NCI-H774 (cell line): ENCODE measurements at places on chromosomes 16 and 17.

DNA sequence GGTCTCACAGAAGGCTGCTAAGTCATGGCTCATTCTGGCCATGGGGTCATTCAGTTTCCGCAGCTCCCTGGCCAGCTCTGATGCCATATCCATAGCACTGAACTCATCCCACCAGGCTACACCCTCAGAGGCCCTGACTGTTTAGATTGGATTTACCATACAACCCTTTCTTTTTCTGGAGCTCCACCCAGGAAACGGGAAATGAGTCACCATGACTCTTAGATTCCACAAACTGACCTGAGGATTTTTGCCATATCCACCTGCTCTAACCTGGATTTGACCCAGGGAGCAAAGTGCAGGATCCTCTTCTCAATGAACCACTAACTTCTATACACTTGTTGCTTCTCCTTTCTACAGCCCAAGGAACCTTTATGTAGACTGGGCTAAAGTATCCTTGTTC, 20.3 kb upstream of the CALB2 start:
- DNase-seq, result no peak

DNA sequence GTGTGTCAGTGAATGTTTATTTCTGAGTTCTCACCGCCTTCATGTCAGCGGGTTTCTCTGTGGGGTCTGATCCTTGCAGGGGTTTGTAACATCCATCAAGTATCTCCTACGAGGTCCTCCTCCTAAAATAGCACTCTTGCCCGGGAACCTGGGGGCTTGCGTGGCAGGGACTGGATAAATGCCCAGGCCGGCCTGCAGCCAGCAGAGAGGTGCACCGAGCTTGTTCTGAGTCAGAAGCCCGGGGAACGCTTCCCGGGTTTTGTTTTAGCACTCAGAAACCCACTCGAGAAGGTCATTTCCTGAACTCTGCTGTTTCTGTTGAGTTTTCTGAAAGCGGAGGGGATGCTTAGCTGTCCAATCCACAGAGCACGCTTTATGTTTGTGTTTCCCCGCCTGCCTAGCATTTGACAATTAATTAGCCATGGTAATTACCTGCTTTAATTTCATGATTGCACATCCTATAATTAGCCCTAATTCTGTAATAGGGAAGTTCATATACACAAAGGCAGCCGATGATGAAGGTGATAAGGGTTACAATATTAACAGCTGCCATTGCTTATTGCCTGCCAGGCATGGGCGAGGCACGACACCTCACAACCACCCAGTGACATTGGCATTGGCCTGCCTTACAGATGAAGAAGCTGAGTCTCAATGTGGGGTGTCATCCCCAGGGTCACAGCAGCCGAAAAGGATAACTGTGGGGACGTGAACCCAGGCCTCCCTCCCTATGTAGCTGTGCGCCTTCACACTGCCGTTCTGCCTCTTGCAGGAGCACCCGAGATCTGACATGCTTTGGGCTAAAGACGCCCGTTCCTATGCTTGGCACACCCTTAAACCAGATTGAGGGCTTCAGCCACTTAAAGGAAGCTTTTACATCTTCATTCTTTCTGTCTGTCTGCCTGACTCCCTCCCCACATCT, 333.1 kb downstream of the CPPED1 start:
- DNase-seq, result no peak

- no peak for DNase-seq
Observed at GRCh38 chr17:60613325-60613724, 13.3 kb downstream of the PPM1D start.

- DNase-seq, result no peak
Observed at GRCh38 chr16:6047325-6047724, 949.7 kb upstream of the EEF2KMT start.

GRCh38 chr17:75346906-75347305, 57.7 kb upstream of the SLC25A19 start:
- no peak for DNase-seq

DNA sequence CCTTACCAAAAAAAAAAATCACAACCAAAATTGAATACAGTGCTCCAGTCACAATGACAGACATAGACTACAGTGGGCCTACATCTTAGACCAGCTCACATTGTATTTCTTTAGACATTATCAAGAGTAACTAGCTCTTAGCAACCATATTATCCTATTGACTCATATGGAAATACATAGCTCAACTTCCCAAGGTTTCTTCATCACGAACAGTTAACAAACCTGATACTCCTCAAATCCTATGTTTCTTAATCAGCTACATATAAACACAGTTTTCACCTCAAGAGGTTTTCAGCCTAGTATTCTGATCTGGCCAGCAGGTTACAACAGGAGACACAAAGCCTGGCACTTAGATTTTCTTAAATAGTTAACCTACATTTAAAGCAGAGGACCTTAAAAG, 29.7 kb downstream of the CMC2 start:
- DNase-seq, result no peak

GRCh38 chr17:56676810-56677209, 83.3 kb downstream of the NOG start:
- DNase-seq, result no peak

DNA sequence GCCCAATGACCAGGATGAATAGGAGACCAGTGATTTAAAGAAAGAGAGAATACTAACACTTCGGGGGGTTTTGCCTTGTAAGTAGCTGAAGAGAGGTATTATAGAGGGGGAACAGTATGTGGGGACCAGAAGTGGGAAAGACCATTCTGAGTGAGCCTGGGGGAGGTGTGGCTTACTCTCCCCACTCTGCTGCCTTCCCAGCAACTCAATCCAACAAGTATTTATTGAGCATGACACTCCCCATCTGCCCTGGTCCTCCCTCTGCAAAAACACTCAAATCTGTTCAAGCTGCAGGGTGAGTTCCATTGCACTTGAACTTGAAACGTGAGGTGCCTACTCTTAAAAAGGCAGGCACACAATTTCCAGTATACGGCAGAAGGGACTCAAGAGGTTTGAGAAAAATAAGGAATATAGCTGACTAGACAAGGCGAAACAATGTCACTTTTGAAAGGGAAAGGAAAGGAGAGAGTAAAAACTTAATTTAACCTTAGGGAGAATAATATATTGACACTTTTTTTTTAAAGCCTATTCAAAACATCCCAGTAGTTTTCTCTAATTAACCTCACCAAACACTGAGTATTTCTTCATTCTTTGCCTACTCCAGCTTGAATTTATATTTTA, 8.2 kb downstream of the FAM117A start:
- DNase-seq, result no peak

DNA sequence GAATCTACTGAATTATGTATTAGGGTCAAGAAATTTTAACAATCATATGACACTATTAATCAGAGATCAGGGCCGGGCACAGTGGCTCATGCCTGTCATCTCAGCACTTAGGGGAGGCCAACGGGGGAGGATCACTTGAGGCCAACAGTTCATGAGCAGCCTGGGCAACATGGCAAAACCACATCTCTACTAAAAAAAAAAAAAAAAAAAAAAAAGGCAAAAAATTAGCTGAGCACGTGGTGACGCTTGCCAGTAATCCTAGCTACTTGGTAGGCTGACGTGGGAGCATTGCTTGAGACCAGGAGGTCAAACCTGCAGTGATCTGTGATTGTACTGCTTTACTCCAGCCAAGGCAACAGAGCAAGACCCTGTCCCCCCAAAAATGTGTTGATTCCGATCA, 52.5 kb upstream of the CLEC3A start:
- DNase-seq, result no peak

DNA sequence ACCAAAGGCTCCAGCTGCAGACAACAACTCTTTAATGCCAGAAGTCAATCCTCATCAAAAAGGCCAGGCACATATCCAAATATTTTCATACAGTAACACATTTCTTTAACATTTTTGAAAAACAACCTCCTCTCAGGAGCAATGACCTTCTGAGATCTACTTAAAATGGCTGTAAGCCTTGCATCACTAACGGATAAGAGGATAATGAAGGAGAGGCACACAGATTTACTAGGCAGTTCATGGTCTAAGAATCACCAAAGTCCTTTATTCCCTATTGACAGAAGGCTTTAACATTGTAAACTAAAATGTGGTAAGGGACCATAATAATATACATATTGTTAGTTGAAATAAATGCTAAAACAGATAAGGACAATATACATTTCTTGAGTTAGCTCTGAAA, 114.7 kb downstream of the USP32 start:
- no peak for DNase-seq

DNA sequence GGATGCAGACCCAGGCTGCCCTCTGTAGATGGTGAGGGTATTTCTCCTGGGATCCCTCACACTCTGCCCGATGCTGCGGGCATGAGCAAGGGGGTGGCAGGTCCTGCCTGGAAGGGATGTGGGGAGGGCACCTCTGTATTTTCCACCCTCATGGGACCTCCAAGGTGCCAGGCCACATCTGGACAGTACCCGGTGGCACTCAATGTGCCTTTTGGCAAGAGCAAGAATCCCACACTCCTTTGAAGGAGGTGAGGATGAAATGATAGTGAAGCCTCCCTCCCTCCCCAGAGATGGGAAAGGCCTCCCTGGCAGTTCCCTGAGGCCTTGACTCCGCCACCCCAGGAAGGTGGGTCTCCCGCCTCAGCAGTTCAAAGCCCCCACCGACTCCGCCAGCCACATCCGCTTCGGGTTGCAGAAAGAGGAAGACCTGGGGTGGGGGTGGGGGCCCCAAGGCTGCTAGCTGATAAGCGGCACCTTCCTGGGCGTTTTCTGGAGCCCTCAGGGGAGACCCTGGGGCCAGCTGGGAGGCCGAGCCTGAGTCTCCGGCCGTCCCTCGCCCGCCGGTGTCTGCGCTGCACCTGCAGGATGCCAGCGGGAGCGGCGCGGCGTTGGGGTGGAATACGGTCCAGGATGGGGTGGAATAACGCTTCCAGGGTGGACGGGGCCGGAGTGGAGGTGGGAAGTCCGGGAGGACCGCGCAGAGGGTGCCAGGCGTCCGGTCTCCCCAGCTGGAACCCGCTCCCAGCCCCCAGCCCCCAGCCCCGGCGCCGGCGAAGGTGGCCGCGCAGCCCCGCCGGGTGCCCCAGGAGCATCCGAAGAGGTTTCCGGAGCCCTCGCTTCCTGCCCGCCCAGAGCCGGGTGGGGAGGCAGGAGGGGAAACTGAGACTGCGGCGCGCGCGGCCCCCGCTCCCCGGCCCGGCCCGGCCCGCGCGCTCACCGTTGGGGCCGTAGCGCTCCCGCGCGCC, 718 bp downstream of the ATP2A3 start:
- no peak for DNase-seq

DNA sequence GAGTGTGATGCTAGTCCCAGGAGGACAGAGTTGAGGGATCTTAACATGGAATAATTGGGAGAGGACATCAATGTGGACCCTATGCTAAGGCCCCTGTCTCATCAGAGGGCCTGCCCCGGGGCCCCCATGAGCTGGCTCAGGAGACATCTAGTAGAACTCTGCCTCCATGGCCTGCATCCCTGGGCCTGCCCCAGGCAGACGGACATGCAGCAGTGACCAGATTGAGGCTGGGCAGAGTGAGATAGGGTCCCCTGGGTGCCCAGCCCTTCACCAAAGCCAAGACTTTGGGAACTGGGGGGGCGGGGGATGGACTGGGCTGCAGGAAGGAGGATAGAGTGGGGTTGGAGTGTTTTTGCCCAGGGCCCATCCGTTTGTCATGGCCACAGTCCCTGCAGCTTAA, 115.2 kb downstream of the CCDC182 start:
- DNase-seq, result no peak

- no peak for DNase-seq
Observed at GRCh38 chr17:62090021-62090824, 25.1 kb upstream of the MED13 start.

- no peak for DNase-seq
Observed at GRCh38 chr16:71407731-71408130, 34.1 kb downstream of the TLE7 start.

- no peak for DNase-seq
Observed at GRCh38 chr16:86431540-86431939, 78.8 kb upstream of the FOXF1 start.

DNA sequence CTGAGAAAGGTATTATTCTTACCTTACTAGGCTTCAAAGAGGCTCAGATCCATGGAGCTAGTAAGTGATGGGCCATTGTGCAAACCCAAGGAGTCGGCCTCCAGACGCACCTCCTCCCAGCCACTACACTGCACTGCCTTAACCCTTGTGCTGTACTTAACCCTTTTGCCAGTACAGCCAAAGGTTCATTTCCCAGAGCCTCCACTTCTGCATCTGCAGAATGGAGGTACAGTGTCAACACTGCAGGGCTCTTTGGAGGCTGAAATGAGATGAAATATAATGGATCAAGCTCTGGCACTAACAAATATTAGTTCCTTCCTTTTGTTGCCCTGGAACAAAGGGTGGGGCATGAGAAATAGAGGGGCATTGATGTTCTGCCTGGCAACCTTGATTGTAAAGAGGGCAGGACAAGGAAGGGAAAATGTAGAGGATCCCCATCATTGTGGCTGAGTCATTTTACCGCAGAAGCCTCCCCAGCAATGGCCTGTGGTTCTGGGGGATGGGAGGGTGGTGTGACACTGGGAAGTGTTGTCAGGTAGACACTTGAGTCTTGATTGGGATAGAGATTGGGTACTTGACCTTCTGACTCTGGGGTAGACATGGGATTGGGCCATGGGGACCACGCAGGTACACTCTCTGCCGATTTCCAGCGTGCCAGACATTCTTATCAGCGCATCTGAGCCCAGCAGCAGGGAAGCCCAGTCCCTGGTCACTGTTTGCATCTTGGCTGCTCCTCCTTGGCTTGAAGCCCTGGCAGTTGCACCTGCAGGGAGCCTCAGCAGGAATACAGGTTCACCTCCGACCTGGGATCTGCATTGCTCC, 84.0 kb downstream of the MSI2 start:
- no peak for DNase-seq

- no peak for DNase-seq
Observed at GRCh38 chr17:901191-901950, 78.2 kb downstream of the NXN start.

GRCh38 chr16:5509336-5509735, 411.7 kb upstream of the EEF2KMT start:
- DNase-seq, result no peak

- no peak for DNase-seq
Observed at GRCh38 chr16:88358023-88358420, 24.7 kb upstream of the ZNF469 start.

- no peak for DNase-seq
Observed at GRCh38 chr17:12839042-12839441, 49.7 kb downstream of the ARHGAP44 start.

GRCh38 chr16:80027007-80027965, 426.7 kb upstream of the MAF start:
- DNase-seq, result no peak

DNA sequence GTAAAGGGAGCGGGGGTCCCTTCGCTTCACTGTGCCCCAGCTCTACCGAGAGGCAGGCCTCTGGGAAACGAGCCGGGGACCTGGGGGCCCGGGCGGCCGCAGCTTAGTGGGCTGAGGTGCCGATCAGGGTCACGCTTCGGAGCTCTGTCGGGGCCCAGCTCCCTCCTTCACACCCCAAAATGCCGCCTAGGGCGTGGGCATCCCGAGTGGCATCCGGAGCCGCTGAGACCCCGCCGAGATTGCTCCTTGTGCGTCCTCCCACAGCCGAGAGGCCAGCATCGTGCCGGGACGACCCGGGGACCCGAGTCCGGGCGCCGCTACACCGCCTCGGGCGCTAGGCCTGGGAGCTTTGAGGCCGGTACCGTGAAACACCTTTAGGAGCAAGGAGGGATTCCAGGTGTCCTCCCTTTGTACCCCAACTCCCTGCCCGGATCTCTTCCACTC, 1.3 kb downstream of the SALL1 start:
- DNase-seq, result no peak

- no peak for DNase-seq
Observed at GRCh38 chr17:33972763-33973162, 282.3 kb upstream of the CCL2 start.

GRCh38 chr17:1420981-1421380, 21.0 kb upstream of the YWHAE start:
- no peak for DNase-seq

GRCh38 chr17:559551-560431, 154.8 kb downstream of the VPS53 start:
- DNase-seq, result no peak
